Testis (tissue), 5 donors: ENCODE measurements at places on chromosomes 7 and 10. TPM values are rescaled to one million over a fixed set of nuclear protein-coding genes. Genes with fewer than 3 reads are reported as not detected.

Gene HOXA1
- 0.37 TPM for total RNA-seq

Gene ELFN1
- total RNA-seq, result 2.8 TPM

DNA sequence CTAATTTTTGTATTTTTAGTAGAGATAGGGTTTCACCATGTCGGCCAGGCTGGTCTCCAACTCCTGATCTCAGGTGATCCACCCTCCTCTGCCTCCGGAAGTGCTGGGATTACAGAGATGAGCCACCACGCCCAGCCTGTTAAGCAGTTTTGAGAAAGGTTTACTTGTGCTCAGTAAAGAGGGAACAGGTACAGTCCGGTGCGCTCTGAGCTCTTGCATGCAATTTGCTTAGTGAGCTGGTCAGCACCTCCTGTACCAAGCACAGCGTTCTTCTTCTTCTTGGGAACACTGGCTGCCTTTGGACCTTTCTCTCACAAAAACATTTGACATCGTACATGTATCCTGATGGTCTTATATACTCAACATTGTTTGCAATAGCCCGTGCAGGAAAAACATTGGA is 118.3 kb downstream of the AKR1D1 start:
- H3K36me3 ChIP-seq, result no peaks in the 10 kb centered on the region
- no peak overlapping the region for H3K4me3 ChIP-seq
- H3K27ac ChIP-seq, result no peak overlapping the region
- no peaks in the 10 kb centered on the region for H3K27me3 ChIP-seq
- DNase-seq, result no peak
- no peaks in the 10 kb centered on the region for H3K4me1 ChIP-seq

DNA sequence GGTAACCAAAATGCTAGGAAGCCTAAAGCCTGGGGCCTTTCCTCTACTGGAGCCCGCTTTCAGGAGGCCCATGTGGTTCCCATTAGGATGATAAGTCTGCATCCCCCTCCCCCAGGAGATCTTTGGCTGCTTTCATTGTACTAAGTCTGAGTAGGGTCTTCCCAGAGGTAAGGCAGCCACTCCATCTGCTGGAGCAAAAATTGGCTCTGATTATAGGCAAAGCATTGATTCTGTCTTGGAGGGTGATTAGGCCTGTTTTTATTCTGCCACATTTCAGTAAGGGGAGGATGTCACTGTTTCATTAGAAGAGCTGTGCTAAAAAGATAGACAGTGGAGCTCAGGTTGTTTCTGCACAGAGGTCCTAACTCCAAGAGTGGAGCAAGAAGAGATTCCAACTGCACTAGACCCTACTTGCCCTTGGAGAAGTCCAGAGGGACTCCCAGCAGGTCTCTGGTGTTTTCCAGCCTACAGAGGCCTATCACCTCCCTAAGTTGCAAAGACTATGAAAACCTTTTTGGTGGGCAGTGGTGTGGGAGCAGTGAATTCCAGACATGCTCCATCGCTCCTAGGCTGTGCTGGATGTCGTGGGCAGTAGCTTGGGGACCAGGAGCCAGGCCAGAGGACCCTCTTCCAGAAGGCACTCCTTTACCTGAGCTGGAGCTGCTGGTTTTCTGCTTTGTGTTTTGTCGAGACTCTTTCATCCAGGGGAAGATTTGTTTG is 7.1 kb upstream of the HOXA2 start:
- no peaks in the 10 kb centered on the region for H3K4me1 ChIP-seq
- DNase-seq, result no peak
- no peak overlapping the region for H3K4me3 ChIP-seq
- H3K27me3 ChIP-seq, result no peaks in the 10 kb centered on the region
- no peak overlapping the region for H3K27ac ChIP-seq

DNA sequence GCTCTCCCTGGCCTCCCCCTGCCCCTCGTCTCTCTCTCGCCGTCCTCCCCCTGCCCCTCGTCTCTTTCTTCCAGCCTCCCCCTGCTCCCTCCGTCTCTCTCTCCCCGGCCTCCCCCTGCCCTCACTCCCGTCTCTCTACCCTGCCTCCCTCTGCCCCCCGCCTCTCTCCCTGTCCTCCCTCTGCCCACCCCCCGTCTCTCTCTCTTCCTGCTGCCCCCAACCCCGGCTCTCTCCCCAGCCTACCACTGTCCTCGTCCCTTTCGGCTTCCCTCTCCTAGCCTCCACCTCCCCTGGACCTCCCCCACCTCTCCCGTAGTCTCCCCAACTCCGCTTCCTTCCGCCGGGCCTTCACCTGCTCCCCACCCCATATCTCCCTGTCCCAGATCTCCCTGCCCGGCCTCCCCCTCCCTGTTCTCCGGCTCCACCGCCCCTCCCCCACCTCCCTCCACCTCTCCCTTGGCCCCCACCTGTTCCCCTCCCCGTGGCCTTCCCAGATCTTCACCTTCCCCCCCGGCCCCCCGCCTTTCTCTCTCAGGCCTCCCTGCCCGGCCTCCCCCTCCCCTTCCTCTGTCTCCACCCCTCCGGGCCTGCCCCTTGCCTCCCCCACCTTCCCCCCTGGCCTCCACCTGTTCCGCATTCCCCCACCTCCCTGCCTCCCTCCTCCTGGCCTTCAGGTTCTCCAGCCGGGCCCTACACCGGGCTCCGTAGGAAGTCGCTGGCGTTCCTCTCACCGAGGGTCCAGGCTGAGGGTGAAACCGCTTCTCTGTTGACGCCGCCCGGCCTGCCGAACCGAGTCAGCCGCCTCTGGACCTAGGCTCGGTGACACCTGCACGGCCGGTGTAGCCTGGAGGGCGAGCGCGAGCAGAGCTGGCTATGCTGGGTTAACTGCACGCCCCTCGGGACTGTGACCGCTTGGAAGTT is 1.2 kb downstream of the GET4 start:
- no peaks in the 10 kb centered on the region for H3K36me3 ChIP-seq
- H3K27ac ChIP-seq, result peak overlapping the region; percentile 86
- peak overlapping the region; percentile 89 for H3K4me3 ChIP-seq

- no peak for DNase-seq
- H3K27ac ChIP-seq, result no peak overlapping the region
- H3K36me3 ChIP-seq, result no peaks in the 10 kb centered on the region
- no peaks in the 10 kb centered on the region for H3K4me1 ChIP-seq
- no peaks in the 10 kb centered on the region for H3K27me3 ChIP-seq
Observed at GRCh38 chr7:41298409-41298808, 404.5 kb downstream of the INHBA start.

GRCh38 chr10:15672469-15672868 is 47.3 kb downstream of the ITGA8 start:
- H3K36me3 ChIP-seq, result no peaks in the 10 kb centered on the region
- no peak for DNase-seq
- no peak overlapping the region for H3K4me3 ChIP-seq

DNA sequence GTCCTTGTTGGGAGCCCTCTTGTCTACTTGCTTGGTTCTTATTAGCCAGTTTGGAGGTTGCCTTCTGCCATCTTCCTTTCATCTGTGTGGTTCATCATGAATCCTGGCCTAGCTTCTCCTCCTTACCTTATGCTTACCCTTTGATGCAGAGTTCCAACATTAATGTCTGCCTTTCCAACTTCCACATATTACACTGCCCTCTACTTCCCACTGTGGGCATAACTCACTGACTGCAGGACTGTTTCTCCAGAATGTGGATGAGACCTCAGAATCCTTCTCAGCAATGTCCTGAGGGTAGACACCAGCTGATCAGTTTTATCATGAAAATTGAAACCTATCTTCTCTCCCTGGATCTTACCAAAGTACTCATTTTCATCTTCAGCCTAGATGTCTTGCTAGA is 491.0 kb downstream of the LRMDA start:
- DNase-seq, result peak; percentile 17
- no peak overlapping the region for H3K27ac ChIP-seq

DNA sequence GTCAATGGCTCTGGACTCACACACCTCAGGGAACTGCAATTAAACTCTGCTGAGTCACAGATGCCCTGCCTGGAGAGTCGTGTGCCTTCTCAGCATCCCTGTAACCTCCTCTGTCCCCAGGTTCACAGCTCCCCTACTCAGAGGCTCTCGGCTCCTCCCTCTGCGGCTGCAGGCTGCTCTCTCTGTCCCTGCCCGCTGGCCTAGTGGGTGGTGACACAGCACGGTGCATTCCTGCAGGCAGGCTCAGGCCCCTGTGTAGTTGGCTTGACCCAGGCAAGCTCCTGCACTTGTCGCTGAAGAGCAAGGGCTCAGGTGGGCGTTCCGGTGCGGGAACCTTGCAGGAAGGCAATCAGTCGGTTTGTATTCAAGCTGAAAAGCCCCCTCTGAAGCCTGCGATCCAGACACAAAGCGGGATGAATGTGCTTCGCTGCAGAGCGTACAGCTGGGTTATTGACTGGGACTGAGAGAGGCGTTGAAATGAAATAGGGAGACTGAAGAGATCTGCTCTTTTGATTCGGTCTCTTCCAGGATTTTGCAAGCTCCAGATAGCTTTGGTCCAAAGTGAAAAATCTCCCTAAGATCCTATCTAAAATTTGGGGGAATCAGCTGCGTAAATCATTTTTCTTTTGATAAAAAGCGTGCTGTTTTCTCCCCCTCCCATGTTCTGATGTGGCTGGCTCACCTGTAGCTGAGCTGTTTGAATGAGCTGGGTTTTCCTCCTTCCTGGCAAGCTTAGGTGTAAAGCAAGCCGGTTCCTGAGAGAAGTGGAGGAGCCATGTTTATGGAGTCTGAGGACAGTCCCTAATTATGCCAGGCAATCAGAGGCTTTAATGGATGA is 208.7 kb upstream of the PHYHIPL start:
- H3K36me3 ChIP-seq, result no peaks in the 10 kb centered on the region
- DNase-seq, result peak; percentile 25
- no peak overlapping the region for H3K27ac ChIP-seq

- H3K27ac ChIP-seq, result no peak overlapping the region
- H3K4me1 ChIP-seq, result no peaks in the 10 kb centered on the region
- no peaks in the 10 kb centered on the region for H3K27me3 ChIP-seq
- no peaks in the 10 kb centered on the region for H3K36me3 ChIP-seq
- no peak for DNase-seq
Observed at GRCh38 chr7:33251301-33251700, 121.9 kb downstream of the BBS9 start.

GRCh38 chr10:5406918-5407317 is 2.3 kb upstream of the TUBAL3 start:
- DNase-seq, result no peak
- no peaks in the 10 kb centered on the region for H3K36me3 ChIP-seq
- H3K4me3 ChIP-seq, result no peak overlapping the region
- H3K27me3 ChIP-seq, result no peaks in the 10 kb centered on the region
- no peak overlapping the region for H3K27ac ChIP-seq
